ENCODE measurements at places on chromosomes 12 and 14.

- DNase-seq, result no peak
Observed at GRCh38 chr14:57871459-57872080, 5.7 kb upstream of the SLC35F4 start.

- DNase-seq, result no peak
Observed at GRCh38 chr14:90272523-90272922, 16.2 kb downstream of the PSMC1 start.

GRCh38 chr14:26917086-26917485, 319.3 kb upstream of the NOVA1 start:
- DNase-seq, result no peak

- no peak for DNase-seq
Observed at GRCh38 chr14:101195309-101195901, 291.9 kb upstream of the RTL1 start.

- no peak for DNase-seq
Observed at GRCh38 chr14:75040507-75040906, 10.8 kb downstream of the MLH3 start.

- no peak for DNase-seq
Observed at GRCh38 chr12:7193674-7194073, 4.2 kb downstream of the PEX5 start.

DNA sequence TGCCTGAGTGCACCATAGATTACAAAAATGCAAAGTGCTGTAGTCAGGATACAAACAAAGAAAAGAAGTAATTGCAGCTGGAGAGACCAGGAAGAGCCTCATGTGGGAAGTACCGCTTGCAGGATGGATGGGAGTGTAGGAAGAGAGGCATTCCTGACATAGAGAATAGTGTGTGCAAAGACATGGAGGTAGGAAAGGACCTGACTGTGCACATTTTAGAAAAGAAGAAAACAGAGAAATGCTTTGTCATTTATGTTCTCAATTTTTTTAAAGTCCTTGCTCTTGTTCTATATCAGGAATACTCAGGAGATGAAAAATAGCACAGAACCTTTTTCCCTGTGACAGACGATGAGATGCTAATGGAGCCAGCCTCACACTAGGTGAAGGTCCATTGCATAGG, 358.7 kb upstream of the TMPO start:
- no peak for DNase-seq

- no peak for DNase-seq
Observed at GRCh38 chr14:37697489-37698121, 102.2 kb downstream of the TTC6 start.

DNA sequence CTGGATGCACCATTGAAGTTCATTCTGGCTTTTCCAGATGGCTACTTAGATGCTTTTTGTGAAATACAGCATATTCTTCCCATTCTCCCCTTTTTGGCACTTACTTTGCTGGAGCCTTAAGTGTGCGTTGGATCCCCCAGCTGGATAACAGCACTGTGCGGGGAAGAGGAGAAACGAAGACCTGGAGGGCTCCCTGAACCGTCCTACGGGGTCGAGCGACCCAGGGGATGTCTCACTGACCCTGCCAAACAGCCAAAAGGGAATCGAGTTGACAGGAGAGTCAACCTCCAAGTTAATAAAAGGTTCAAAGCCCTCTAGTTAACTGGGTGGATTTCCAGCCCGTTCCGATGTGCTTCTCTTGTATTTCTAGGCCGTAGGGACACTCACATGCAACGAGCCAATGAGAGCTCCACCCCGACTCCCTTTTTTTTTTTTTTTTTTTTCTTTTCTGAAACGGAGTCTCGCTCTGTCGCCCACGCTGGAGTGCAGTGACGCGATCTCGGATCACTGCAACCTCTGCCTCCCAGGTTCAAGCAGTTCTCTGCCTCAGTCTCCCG, 1.0 kb upstream of the CAMKK2 start:
- DNase-seq, result no peak

GRCh38 chr12:8687846-8688601, 9.8 kb upstream of the RIMKLB start:
- DNase-seq, result no peak

- no peak for DNase-seq
Observed at GRCh38 chr14:103277931-103278330, 56.1 kb upstream of the EIF5 start.

DNA sequence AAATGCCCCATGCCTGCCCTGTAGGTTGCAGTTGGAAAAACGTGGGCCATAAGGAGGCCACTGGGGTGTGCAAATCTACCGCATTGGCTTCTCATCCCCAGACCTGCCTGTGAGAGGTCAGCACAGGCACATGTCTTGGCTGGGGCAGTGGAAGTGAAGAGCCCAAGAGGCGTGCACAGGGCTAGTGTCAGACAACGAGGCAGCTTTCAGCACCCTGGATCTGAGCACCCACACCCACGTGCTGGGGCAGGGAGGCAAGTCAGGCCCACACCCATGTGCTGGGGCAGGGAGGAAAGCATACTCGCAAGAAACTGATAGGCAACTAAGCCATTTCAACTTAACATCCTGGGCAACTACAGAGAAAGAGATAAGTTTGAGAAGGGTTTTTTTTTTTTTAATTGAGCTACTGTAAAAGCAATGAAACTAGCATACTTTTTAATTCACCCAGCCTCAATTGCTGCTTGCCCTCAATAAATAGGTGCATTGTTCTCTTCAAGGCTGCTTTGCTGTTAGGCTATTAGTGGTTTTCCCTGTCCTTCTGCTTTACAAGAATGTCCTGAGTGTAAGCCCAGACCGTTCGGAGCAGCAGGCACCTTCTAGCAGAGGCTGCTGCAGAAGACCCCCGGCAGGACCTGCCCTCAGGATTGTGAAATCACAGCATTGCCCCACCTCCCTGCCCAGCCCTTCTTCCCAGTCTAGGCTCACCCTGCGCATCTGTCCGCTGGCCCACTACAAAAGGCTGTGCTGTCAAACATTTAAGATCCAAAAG, 355.3 kb upstream of the FKBP4 start:
- no peak for DNase-seq

DNA sequence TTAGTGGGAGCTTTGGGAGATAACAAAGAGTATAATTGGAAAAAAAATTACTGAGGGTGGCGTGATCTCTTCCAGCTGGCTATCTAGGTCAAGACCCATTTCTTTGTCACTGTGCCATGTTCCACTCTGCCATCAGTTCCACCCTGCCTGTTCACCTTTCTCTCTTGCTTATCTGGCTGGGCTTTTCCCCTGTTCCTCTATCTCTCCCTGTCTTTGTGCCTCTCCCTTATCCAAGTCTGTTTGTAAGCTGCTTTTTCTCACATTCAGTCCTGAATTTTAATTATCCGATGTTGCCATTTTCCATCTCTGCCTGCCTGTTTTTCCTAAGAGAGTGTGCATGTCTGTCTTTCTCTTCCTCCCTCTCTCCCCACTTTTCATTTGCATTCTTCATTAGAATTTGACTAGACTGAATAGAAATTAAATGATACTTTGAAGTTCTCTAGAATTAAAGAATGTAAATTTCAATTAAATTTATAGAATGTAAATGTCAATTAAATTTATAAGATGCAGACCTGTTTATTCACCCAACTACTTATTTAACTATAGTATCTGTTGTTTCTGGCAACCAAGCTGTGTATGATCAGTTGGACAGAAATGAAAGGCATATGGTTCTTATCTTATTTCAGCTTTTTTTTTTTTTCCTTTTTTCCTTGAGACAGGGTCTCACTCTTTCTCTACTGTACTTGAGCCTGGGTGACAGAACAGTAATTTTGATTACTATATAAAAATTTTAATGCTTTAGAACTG, 40.9 kb upstream of the A2ML1 start:
- no peak for DNase-seq

GRCh38 chr14:100621806-100622205, 34.6 kb upstream of the BEGAIN start:
- DNase-seq, result no peak

DNA sequence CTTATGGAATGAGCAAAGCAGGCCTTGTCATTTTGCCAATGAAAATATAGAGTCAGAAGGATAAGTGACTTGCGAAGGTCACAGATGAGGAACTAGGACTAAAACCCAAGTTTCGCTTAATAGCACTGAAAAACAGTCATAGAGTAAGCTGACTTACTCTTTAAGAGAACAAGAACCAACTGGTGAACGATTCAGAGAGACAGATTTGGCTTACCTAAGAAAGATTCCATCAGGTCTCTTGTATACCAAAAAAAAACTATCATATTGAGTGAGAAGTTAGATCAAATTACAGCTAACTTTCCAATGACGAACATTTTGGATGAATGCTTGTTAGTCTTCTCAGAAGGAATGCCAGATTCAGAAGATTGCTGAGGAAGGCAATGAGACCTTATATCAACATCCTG, 74.2 kb downstream of the ZFC3H1 start:
- DNase-seq, result no peak

- no peak for DNase-seq
Observed at GRCh38 chr12:94534774-94535509, 75.3 kb upstream of the CEP83 start.

DNA sequence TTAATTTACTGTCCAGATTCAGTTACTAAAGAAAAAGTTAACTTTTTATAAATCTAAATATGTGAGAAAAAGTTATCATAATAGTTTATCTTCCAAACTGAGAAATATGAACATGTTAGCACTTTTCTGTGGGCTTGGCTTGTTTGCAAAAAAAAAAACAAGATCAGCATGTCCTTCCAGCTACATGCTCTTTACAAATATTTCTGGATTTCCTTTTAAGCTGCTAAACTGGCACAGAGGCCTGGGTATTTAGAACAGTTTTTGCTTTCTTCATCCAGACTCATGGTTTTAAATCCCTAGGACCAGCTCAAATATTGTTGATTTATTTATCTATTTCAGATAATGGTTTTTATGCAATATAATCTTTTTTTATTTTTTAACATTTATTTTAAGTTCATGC, 1444.5 kb upstream of the FLRT2 start:
- DNase-seq, result no peak

DNA sequence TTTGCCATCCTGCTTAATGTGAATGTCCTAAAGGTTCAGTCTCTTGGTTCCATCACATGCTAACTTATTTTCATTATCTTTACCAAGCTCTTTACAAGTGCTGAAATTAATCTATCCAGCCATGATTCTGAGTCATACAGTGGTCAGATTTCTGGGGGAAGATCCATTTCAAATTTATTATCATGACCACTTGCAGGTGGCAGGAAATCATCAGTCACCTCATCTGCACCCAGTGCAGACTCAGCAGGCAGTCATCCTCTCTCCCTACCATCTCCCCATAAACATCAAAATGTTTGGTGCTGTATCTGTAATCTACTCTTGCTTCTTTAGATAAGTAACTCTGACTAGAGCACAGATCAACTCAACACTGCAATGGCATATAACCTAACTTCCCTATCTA, 23.5 kb downstream of the ATG14 start:
- DNase-seq, result no peak

GRCh38 chr12:47561746-47562145, 144.1 kb downstream of the RPAP3 start:
- no peak for DNase-seq

- no peak for DNase-seq
Observed at GRCh38 chr12:95088379-95088778, 15.0 kb upstream of the NR2C1 start.

GRCh38 chr14:71358209-71358931, 451.1 kb downstream of the PCNX1 start:
- no peak for DNase-seq

DNA sequence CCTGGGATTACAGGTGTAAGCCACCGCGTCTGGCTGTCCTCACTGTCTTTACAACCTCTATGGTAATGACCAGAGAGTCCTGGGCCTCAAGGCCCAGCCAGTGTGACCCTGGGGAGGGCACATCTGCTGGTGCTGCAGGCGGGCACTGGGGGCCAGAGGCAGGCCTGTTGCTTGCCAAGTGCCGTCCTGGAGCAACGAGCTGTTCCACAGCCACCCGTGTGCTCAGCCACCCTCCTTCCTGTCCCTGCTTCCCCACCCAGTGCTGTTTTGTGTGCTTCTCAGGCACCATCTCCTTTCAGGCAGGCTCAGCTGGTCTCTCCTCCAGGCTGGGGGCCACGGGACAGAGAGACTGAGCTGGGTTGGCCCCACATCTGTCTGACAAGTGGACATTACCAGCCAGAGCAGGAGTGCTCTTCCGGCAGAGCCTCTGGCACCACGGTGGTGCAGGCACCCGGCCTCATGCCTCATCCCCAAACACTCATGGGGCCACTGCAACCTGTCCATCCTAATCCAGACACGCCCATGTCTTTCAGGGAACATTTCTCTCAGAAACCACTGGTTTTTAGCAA, 9.0 kb downstream of the SLC25A47 start:
- no peak for DNase-seq

DNA sequence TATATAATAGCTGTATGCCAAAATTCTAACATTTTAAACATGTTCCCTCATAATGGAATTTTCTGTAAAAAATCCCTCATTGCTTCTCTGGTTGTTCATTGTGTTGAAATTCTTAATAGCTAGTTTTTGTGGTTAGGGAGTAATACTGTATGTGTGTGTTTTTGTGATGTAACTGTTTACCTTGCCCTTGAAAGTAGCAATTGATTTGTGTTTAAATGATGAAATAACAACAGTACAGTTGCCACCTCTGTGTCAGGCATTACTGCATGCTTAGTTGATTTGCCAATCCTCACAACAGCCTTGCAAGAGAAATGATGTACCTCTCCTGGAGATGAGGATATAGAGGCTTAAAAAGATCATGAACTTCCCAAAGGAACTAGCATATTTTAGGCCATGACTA, 94.9 kb downstream of the DAAM1 start:
- DNase-seq, result no peak

DNA sequence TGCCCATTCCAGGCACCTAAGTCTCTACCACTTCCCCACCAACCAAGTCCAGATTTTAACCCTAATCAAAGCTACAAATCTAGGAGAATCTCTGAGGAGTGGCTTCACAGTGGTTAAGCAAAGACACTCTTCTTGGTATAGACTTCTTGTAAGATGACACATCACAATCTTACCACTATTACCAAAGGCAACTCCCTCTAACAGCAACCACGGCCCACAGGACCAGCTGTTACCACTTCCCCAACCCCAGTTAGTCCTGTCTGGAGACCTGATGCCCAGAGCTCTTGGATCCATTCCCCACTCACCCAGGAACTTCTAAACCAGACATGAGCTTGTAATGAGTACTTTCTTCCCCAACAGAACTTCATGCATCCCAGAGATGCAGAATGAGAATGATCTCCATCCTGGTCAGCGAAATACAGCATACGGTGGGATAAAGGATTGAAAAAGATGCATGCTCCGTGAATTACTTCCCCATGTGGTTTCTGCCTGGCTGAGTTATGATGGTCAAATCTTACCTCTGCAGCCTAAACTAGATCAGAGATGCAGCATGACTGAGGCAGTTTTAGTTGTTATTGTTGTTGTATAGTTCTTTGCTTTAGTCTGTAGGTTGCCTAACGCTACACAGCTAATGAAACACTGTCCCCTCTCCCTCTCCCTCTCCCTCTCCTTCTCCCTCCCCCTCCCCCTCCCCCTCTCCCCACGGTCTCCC, 87.7 kb upstream of the FOXN3 start:
- no peak for DNase-seq

GRCh38 chr12:103944964-103945363, 14.8 kb downstream of the HSP90B1 start:
- DNase-seq, result no peak

- DNase-seq, result no peak
Observed at GRCh38 chr14:40656311-40656710, 950.4 kb upstream of the LRFN5 start.

All from stimulated activated CD4-positive, alpha-beta T cell treated with anti-CD3 and anti-CD28 coated beads, Interleukin-1b, Interleukin-23, amount 100 ng/mL, for 1 hour (primary cell).